ENCODE measurements at places on chromosomes 7 and 10.

DNA sequence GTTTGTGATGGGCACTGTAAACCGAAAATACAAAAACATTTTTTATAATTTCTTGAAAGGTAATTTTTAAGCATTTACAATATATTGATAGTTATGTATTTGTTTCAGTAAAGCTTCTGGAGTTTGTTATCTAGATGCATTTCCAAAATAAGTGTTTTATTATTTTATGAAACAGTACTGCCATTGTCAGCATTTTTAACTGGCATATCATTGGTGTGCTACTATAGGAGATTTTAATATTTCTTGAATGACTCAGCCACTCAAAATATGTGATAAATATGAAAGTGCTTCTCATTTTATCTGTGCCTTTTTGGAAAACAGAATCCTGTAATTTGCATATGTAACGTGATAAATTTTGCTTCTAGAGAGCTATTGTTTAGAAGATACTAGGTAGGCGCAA is 97.9 kb downstream of the ANKIB1 start:
- DNase-seq = no peak

DNA sequence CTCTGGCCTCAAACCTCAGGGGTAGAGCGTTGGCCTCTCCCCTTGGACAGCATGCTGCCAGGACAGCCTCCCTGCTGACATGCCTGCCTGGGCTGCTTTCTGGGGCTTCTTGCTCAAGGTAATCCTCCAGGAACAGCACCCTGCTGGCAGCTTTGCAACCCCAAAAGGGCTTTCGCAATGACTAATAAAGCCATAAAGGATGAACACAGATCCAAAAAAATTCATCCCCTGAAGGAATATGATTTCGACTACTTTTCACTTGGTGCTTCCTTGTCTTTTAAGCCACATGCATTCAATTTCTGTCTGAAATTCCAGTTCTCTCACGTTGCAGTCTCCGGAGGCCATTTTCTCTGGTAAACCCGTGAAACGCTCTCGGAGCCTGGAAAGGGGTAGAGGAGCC is 15.1 kb upstream of the SH3PXD2A start:
- DNase-seq = no peak

DNA sequence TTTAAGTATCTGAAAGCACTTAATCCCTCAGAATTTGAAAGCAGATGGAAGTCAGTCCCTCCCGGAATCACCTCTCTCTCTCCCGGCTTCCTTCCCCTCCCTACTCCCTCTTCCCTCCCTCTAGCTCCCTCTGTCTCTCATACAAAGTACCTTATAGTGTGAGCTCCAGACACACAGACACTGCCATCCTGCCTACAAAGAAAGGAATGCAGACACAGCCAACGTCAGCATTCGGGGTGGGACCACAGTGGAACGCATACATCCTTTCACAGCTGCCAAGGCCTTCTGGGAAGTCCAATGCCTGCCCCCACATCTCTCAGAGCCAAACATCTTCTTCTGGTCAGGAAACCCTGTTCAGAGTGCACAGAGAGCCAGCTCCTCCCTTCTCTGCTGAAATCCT is 9.3 kb downstream of the NOD1 start:
- DNase-seq = peak; percentile 97

- DNase-seq = no peak
Measured at GRCh38 chr7:45593121-45593541, 19.0 kb downstream of the ADCY1 start.

DNA sequence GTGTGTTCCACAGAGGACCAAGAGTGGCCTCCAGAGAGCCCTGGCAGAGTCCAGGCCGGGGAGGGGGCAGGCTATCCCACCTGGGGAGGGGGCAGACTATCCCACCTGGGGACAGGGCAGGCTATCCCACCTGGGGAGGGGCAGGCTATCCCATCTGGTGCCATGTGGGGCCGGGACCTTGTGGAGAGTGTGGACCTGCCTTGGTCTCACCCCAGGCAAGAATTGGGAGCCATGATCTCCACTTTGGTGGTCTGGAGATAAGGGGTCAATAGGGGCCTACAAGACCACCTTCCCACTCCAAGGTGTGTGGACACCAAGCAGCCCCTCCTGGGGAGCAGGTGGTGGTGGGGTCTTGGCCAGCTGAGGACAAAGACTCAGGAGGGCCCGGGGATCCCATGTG is 138.2 kb downstream of the EBF3 start:
- DNase-seq = no peak

GRCh38 chr10:43595739-43596298 is 10.4 kb upstream of the ZNF485 start:
- DNase-seq = no peak

- no peak for DNase-seq
Measured at GRCh38 chr7:92769394-92769699, 67.0 kb downstream of the CDK6 start.

- DNase-seq = no peak
Measured at GRCh38 chr7:156935250-156935649, 14.3 kb upstream of the NOM1 start.

DNA sequence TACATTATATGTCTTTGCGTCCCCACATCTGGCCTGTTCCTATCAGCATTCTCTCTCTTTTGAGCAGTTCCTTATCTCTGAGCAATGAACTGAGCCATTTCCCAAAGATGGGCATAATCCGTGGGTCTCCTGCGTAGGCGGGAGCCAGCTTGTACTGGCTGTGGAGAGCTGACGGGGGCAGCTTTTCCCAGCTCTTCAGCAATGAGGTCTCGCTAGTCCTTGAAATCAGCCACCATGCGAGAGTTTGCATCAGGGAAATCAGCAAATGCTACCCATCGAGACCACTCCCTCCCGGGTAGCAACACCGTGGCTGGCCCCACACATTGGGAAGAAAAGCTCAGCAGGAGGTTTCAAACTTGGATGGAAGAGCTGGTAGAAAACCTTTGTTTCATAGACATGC is 51.9 kb upstream of the FAM180A start:
- no peak for DNase-seq

- DNase-seq = no peak
Measured at GRCh38 chr10:44650691-44651661, 260.2 kb upstream of the TMEM72 start.

- no peak for DNase-seq
Measured at GRCh38 chr10:18109341-18109870, 30.8 kb upstream of the CACNB2 start.

GRCh38 chr7:27897001-27897400 is 157.0 kb downstream of the TAX1BP1 start:
- DNase-seq = no peak

DNA sequence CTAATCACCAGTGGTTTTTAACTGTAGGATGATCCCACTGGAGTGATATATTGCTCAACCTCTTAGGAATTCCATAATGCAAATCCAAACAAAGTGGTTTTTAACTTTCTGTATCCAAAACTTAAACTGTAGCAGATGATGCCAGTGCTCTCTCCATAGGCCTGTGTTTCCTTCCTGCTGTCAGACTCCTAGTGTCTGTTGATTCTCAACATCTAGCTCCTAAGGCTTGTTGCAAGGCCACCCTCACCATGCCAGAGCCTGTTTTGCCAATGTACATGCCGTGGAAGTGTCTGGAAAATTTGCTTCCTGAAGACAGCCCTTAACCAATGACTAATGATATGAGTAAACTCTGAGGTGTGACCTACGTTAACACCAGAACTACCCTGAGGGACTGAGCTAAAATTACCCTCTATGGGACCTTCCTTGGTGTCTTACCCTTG is 39.3 kb downstream of the C1GALT1 start:
- peak; percentile 64 for DNase-seq

DNA sequence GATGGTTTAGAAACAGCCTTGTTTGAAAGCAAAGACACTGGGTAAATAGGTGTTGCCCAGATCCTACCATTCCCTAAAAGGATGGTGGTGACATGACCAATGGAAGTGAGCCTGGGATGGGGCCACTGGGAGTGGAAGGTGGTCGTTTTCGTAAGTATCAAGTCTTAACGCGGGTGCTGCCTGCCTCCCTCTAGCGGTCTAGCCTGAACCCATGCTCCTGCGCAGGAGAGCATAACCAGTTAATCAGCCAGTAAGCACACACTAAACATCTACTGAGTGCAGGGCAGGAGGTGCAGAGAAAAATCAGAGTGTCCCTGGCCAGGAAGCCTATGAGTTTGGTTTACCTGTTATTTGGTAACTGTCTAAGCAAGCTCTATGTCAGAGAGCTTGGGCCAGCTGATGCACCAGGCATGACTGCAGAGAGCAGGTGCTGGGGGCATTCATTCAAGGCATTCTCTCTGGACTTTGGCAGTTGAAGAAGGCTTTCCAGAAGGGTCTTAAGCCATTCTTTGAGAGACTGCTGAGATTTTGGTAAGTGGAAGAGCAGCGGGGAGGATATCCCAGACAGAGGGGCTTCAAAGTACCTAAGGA is 930 bp downstream of the GARIN1A start:
- no peak for DNase-seq

GRCh38 chr10:32400961-32401360 is 45.0 kb upstream of the CCDC7 start:
- no peak for DNase-seq

DNA sequence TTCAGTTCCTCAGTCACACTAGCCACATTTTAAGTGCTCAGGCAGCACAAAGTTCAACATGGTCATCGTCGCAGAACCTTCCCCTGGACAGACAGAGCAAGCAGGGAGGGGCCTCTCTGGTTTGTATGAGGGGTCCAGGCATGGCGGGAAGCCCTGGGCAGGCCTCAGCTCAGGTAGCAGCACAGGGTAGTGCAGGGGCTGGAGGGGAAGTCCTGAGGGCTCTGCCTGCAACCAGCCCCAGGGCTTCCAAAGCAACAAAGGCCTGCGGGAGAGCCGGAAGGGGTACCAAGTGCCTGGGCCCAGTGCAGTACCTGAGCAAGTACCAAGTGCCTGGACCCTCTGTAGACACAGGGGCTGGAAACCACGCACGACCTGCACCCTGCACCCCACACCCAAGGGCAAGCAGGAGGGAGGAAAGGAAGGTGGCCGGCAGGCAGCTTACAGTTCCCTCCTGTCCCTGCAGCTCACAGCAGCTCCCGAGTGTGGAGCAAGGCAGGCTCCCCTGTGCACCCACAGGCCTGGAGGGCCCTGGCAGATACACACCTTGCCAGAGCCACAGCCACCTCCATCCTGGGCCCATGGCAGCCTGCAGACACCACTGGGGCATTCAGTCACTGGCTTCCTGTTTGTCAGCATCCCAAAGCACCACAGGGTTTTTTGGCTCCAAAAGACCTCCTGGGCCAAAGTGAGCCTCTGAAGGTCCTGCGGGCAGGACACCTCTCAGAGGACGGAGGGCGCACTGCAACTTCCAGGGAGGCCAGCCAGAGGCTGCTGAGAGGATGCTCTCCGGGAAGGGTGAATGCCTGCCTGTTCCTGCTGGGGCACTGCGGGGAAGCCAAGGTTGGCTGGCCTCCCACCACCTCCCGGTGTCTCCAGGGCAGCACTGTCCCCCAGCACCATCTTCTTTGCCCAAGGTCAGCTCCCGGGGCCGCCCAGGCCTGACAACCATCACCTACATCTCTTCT is 6.5 kb upstream of the RET start:
- DNase-seq = no peak

GRCh38 chr10:68470300-68470699 is 1.5 kb downstream of the DNA2 start:
- no peak for DNase-seq

- no peak for DNase-seq
Measured at GRCh38 chr10:123301077-123301857, 147.1 kb downstream of the BUB3 start.

DNA sequence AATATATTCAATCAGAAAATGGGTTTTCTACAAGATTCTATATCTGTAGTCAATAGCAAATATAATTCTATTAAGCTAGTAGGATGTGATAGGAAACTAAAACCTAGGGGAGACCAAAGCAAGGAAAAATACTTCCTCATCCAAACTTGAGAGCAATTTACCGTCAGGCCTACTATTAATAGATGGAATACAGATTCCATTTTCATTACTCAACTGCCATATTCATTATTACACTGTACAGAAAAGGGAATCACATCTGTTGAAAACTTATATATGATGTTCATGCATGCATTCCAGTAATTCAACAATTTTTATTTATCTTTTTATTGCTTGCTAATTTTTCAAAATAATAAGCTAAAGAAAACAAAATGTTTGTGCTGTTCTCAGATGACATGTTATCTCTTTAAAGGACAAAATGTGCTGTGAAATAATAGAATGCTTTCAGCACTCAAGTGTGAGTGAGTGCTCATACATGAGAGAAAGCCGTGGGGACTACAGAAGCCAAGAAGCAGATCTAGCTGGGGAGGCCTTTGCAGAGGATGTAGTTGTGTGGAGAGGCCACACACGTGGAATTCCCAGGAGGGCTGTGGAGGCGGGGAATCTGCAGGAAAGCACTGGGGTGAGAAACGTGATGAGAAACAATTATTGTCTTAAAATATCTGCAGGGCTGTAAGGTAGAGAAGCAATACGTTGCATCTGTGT is 110.0 kb downstream of the EGFR start:
- DNase-seq = peak; percentile 64

GRCh38 chr7:27221201-27221797 is 21.3 kb upstream of the EVX1 start:
- DNase-seq = no peak

DNA sequence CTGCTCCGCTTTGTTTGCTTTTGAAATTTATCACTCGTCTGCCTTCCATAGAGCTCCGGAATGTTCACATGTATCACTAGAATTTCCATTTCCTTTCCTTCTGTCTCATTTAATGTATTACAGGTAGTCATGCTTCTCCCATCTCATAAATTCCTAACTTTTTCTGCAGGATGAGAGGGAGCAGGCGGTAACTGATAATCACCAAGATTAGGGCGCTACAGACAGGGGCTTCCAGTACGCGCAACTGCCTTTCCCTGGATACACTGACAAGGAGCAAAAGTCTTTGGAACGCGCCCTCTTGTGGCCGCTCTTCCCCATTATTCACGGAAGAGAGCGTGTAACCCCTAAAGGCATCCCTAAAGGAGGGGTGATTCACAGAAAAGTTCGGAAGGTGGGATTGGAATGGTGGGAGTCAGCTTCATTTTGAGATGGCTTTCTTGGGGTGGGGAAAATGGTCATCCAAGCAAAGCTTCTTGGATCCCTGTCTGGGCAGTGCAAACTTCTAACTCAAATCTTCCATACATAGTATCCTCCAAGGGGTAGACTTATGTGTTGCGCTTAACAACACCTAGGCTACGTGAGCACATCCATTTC is 6.5 kb downstream of the INHBA start:
- DNase-seq = peak; percentile 70

GRCh38 chr7:7707806-7708205 is 10.6 kb downstream of the RPA3 start:
- DNase-seq = no peak
